Right atrium auricular region (tissue), 2 donors: ENCODE measurements at places on chromosomes 6 and 20. TPM values are rescaled to one million over a fixed set of nuclear protein-coding genes. Genes with fewer than 3 reads are reported as not detected.

Gene NT5E
- total RNA-seq, result 10.6 TPM

DNA sequence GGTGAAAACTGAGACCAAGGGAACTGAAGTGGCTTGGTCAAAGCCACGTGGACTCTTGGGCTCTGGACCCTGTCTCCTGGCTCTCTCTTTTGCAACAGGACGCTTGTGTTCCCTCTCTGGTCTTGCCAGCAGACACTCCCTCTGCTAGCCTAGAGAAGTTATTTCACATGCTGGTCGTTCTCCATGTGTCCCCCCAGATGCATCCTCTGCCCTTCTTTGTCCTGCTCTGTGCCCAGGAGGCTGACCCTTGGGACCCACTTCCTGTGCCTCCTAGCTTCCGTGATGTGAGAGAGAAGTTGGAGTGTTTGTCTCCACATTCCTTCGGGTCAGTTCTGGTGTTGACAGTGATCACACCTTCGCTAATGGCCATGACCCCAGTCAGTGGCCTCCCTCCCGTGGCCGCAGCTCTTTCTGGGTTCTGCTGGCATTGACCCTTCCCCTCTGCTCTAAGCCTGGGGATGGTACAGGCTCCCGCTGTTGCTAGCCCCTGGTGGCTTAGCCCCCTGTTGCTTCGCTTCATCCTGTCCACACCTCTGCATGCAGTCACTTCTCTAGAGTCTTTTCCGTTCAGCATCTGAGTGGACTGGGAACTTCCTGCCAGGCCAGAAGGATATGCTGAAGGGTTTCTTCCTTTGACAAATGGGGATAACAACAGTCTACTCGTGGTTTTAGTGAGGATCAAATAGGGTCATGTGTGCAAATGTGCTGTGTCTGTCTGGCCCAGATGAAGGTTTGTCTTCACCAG is 70.1 kb upstream of the BMP2 start:
- no peak for DNase-seq

DNA sequence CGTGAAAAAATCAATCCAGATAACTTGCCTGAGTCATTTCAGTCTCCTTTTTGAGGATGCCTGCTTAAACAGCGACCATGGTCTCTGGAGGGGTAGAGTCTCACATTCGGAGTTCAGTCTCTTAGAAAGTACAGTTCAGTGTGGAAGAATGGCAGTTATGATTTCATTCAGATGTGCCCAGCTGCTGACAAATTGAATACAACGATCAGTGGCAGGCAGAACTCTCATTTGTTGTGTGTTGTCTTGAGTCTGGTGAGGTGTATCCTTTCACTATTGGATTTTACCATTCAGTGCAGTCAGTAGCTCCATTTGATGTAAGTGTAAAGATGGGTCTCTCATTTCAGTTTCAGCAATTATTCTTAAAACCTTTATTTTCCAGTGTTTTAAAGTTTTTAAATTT is 639 bp upstream of the TULP4 start:
- DNase-seq, result no peak

DNA sequence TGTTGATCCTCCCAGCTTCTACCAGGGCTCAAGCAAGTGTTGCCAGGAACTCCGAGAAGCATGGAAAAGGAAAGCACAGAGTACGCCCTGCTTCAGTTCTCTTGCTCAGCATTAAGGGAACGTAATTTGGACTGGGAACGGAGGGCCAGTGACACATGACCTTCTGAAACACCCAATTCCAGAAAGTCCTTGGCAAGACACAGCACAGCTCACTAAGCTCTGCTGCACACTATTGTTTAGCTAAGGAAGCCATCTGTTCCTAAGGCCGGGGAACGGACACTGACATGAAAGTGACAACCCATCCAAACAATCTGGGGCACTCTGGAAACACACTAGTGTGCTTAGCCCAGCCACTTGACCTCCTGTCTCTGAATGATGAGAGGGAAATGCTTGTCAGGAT is 56.9 kb upstream of the NXT1 start:
- peak; percentile 77 for DNase-seq

Gene FAM83C
- total RNA-seq, result not detected

Gene OXT
- total RNA-seq, result not detected

- DNase-seq, result no peak
These were observed 45.4 kb downstream of the RPF2 start for GRCh38 chr6:111027219-111027618.

GRCh38 chr6:105401247-105402089 is 1.4 kb downstream of the PREP start:
- DNase-seq, result no peak

DNA sequence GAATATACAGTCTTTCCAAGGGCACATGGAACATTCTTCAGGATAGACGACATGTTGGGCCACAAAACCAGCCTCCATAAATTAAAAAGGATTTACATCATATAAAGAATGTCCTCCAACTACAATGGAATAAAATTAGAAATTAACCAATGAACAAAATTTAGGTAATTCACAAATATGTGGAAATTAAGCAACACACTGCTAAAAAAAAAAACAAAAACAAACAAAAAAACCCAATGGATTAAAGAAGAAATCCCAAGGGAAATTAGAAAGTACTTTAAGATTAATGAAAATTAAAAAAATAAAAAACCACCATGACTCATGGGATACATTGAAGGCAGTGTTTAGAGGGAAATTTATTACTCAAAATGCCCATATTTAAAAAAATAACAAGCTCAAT is 21.4 kb upstream of the NT5E start:
- DNase-seq, result no peak

DNA sequence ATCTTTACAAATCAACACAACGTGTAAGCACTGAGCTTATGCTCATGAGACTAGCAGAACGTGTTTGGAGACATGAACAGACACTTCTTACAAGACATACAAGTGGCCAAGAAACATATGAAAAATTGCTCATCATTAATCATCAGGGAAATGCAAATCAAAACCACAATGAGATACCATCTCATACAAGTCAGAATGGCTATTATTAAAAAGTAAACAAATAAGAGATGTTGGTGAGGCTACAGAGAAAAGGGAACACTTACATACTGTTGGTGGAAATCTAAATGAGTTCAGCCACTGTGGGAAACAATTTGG is 327.9 kb upstream of the SOX4 start:
- no peak for DNase-seq

- DNase-seq, result no peak
These were observed 74.1 kb upstream of the HDDC2 start for GRCh38 chr6:125375821-125376220.

DNA sequence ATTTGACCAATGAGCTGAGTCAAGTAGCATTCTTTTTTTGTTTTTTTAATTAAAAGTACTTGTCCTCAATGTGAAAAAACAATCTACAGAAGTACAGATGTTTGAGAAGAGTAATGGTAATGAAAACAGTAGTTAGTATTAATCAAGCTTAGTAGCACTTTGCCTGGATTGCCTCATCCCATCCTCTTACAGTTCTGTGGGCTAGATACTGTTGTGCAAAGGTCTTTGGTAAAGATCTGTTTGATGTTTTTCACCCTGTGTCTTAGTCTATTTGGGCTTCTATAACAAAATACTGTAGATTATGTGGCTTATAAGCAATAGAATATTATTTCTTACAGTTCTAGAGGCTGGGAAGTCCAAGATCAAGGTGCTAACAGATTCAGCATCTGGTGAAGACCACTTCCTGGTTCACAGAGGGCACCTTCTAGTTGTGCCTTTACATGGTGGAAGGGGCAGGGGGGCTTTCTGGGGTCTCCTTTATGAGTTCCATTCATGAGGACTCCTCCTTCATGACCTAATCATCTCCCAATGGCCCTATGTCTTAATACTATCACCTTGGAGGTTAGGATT is 84.3 kb downstream of the SHLD1 start:
- DNase-seq, result no peak

Gene DEFB128
- total RNA-seq, result not detected

- no peak for DNase-seq
These were observed 319.4 kb downstream of the BTBD9 start for GRCh38 chr6:38320358-38320757.

GRCh38 chr6:3291346-3291745 is 32.6 kb downstream of the PSMG4 start:
- DNase-seq, result no peak

DNA sequence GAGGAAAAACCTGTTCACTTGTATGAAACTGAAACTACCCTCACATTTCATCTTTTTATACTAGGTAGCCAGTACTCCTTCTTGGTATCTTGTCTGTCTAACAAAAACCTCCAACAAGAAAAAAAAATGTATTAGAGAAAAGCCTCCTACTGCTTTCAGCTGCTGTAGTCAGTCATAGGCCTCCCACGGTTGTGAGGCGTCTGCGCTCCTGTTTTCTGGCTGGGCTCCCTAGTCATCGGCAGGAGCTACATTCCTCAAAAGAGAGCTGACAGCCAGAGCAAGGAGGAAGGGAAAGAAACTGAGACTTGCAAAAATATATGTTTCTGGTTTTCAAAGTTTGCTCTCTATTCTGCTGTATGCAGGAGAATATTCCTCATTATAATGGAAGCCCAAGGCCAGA is 517.0 kb downstream of the LMBRD1 start:
- DNase-seq, result no peak

GRCh38 chr20:43853174-43853803 is 61.4 kb upstream of the TOX2 start:
- DNase-seq, result no peak

DNA sequence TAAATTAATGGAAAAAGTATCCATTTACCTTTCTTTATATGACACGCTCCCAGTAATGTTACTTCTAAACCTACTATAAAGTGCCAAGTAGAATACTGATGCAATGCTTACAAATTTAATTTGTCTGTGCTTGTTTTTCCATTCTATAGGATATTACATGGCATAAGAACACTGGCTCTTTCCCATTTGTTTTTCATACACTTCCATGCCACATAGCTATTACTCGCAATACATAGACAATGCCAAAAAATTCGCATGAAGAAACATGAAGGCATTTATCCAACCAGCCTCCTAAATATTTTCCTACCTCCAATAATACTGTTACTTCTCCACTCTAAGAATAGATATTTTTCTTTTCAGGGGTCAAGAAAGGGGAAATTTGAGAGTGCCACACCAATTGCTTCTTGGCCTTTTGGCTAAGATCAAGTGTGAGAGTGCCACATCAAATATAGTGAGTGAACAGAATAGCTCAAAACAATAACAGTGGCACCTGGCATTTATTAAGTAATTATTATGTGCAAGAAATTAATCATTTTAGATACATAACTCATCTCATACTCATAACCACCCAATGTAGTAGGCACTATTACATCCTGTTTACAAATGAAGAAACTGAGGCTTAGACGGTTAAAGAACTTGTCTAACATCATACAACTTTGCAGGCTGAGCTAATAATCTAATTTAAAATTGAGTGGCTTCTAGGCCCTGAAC is 845 bp upstream of the DST start:
- DNase-seq, result no peak

Gene SLC22A16
- not detected for total RNA-seq

Gene MYB
- 0.16 TPM for total RNA-seq

Gene MMS22L
- 4.0 TPM for total RNA-seq

DNA sequence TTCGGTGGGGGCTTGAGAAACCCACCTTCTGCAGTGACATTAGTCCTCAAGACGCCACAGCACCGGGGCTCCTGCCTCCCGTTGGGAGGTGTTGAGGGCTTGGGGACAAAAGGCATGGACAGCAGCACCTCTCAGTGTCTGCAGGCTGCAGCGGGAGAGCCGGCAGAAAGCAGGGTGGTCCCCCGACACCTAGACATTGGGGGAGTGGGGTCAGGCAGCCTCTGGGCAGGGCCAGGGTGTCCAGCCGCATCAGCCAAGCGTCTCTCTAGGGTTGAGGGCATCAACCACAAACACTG is 264.7 kb downstream of the TAF4 start:
- DNase-seq, result no peak

Gene SSTR4
- not detected for total RNA-seq

GRCh38 chr6:119517428-119517827 is 167.9 kb upstream of the MAN1A1 start:
- no peak for DNase-seq

Gene ID4
- total RNA-seq, result 19.0 TPM

Gene MYO6
- total RNA-seq, result 5.9 TPM

- DNase-seq, result no peak
These were observed 141.1 kb downstream of the CEP57L1 start for GRCh38 chr6:109236115-109237076.

DNA sequence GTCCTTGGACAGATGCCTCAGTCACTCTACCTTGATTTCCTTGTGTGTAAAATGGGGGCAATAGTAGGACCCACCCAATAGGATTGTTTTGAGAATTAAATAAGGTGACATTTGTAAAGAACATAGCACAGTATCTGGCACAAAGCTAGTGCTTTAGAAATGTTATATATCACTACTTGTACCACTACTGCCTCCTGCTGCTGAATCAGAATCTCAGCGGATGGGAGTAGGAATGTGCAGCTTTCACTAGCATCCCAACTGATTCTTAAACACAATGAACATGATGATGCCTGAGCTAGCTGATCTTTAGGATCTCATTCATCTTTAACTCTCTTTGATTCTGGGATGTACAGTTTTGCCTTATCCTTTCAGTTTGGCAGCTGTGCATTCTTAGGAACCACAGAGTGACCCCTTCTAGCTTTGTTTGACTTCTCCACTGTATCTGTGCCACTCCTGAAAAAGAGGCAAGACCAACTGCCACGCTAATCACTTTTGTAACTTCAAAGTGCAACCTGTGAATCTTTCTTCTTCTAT is 7.2 kb downstream of the PBOV1 start:
- DNase-seq, result no peak
